NCI-H1417 treated with DMSO at 0.1 percent for 48 hours (cell line): ENCODE measurements at places on chromosomes 7 and 10.

DNA sequence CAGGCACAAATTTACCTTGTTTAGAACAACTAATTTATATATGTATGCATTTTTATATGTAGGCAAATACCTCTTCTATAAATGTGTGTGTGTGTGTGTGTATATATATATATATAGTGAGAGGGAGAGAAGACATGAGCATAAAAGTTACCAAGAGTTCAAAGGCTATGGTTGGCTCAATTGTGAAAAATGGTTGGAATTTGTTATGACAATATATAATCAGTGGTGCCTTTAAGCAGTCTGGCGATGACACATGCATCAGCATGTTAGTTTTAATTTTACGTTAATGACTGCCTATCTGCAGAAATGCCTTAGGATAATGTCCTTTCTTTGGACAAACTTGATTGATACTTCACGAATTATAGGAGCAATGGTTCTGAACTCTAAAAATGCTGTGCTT, 980.8 kb upstream of the LRRTM3 start:
- DNase-seq: no peak

GRCh38 chr10:132319853-132320653, 11.9 kb upstream of the LRRC27 start:
- no peak for DNase-seq

DNA sequence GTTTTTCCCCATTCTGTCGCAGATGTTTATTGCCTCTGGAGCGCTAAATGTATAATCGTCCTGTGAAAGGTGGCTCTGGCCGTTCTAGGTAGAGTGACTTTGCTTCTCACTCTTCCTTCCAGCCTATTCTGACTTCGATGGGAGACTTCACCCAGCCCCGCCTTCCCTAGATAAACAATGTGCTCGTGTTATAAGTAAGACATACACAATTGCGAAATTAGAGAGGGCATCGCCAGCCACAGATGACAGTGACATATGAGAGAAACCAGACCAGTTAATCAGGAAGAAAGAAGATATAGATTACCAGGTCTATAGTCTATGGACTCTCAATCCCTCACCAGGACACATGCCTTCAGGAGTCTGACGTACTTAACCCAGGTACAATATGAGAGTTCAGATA, 1050.5 kb upstream of the AUTS2 start:
- DNase-seq: no peak

DNA sequence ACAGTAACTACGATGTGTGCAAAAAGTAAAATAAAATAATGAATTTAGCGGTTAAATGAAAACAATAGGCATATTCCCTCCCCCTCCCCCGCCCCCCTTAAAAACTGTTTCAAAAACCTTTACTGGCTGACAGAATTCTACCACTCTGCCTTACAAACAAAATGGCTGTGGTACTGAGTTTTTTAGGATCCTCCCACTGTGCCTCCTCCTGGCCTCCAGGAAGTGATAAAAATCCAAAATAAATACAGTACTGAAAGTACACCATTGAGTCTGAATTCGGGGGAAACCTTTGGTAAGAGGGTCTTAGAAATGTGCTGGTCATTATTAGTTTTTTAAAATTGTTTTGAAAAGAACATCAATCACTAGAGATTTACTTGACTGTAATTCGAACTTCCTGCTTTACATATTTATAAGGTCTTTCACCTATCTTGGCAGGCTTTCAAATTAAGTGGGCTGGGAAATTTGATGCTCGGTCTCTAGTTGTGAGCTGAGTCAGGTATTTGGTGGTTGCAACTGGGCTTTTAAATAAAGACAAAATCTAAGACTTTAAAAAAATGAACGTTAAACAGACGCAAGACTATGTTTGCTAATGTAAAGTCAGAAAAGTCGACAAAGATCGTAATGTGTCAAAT, 32.5 kb upstream of the EPC1 start:
- DNase-seq: peak; percentile 58

DNA sequence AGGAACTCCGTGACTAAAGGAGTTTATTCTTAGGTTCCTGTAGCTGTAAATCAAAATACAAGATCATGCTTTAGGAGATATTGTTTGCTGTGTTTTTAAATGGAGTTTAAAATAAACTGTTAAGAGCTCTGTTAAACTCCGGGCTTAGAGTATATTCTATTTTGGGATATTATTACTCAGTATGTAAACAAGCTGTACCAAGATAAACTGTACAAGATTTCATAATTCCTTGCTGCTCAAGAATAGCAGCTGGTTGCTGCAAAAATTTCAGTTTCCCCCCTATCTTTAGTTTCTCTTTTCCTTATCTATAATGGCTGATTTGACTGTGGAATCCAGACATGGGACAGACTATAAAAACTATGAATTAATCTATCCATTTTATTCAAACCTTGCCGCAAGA, 215.7 kb downstream of the HTR7 start:
- DNase-seq: no peak

- DNase-seq: no peak
Observed at GRCh38 chr10:122515588-122516231, 44.8 kb upstream of the DMBT1 start.

GRCh38 chr7:90994601-90995000, 269.6 kb upstream of the FZD1 start:
- DNase-seq: no peak

DNA sequence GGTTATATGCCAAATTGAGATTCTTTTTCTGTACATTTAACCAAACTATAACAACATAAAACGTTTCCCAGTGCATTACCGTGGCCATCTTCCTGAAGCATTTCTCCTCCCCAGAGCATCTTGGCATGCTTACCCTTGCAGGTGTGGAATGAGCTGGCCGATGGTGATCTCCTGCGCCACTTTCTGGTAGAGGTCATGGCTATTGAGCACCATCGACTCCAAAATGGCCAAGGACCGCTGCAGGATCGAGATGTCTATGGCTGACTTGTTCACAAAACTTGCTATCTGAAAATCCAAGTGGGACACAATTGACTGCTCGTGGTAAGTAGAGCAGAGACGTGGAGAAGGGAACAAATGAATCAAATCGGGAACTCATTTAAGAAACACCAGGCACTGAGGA, 223.9 kb downstream of the ELMO1 start:
- no peak for DNase-seq

DNA sequence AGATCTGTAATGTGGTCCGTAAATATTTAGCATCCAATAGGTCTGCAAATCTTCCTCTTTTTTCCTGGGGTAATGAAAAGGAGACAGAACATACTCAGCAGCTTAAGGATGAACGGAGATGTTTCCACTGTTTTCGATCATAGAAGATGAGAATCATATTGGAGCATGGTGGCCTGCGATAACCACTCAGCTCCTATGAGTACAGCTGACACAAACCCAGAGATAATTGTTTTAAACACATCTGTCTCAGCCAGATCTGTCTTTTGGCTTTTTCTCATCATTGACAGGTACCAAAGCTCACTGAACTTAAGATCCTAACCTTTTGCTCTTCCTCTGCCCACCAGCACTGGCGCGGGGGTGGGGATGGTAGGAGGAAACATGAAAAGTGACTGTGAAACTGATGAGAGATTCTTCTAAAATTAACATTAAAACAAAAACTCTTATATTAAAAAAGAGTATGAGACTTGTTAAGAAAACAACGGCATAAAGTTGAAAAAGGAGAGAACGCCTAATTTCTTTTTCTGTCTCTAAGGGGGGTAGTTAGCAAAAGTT, 71.0 kb downstream of the SVOPL start:
- no peak for DNase-seq

GRCh38 chr7:78769481-78770101, 683.9 kb downstream of the MAGI2 start:
- DNase-seq: no peak
